Head of caudate nucleus (tissue), 42 donors: ENCODE measurements at places on chromosomes 1 and 21.

GRCh38 chr1:184947497-184948256 is 26.6 kb downstream of the NIBAN1 start:
- DNase-seq = no peak

DNA sequence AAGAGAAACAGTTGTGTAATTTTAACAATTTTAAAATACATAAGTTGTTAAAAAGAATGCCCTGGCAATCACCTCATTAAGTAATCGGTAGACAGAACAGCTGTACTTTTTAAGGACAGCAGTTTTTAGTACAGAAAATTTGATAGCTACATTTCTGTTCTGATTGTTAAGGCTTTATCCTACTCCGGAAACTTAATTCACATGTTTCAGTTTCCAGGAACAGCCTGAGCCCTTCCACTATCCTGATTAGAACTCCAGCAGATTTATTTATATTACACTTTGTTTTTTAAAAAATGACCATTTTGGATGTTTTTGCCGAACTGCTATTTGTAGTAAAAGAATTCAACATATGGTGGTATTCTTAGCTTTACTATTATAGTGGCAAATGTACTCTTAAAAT is 8.7 kb downstream of the PRRC2C start:
- no peak for DNase-seq

- DNase-seq = peak; percentile 43
These were observed 219.2 kb downstream of the FOXD2 start for GRCh38 chr1:47656719-47657685.

DNA sequence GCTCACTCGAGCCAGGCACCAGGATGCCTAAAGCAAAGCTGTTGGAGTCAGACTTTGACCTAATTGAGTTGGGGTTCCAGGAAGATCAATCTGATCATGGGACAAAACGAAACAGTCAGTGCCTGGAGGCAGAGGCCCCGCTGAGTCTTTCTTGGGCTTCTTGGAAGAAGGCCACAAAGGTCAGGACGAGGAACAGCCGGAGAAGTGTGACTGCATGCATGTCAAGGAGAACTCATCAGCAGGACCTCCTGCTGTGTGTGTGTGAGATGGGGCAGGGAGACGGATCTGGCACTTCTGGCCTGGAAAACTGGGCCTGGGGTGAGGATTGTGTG is 190.8 kb downstream of the CAMTA1 start:
- DNase-seq = no peak

- DNase-seq = no peak
These were observed 6.1 kb upstream of the MASP2 start for GRCh38 chr1:11052839-11053757.

DNA sequence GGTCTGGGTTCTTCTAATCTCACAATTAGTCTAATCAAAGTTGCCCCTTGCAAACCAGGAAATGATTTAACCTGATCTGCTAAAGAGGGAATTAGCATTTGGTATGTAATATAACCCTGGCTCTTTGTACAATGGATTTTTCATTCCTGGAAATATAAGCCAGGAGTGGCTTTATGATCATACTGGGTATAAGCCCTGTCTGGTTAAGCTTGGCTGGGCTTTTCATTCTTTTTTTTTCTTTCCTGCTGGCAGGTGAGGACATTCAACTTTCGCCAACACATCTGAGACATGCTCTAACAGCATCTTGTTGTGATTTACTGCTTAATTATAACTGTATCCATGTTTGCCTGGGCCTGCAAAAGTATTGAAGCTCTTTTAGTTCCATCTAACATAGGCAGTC is 20.4 kb upstream of the SDE2 start:
- DNase-seq = no peak

- DNase-seq = no peak
These were observed 135.3 kb downstream of the GDAP2 start for GRCh38 chr1:117794073-117794472.

- no peak for DNase-seq
These were observed 332.9 kb upstream of the PTBP2 start for GRCh38 chr1:96388421-96389310.

- DNase-seq = peak; percentile 30
These were observed 1.2 kb upstream of the RNF11 start for GRCh38 chr1:51234721-51235425.

DNA sequence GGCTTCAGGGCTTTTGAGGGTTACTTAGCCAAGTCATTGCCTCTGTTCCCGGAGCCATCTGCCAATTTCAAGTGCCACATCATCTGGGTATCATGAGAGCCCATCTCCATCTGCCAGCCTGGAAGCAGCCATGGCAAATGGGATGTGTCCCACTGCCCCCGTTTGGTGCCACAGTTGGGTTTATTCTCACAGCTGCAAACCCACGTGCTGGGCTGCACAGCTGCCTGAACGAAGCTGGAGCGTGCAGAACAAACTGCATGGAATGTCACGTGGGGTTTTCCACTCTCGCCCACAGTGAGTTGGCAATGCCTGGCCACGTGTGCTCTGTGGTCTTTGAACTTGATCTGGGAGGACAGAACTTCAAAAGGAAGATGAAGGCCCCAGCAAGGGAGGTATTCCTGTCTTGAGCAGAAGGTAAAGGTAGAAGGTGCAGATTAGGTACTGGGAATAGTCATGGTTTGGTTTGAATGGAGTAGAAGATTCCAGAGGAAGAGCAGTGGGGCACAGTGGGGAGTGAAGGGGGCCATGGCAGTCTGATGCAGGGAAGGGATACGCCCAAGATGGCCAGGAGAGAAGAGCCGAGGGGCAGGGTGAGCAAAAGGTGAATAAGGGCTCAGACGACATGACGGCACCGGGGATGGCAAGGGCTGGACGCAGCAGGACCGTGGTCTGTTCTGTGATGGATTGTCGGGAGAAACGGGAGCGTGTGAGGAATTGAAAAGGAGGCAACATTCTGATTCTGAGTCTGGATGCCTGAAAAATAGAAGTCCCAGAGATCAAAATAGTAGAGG is 222.0 kb downstream of the KAZN start:
- peak; percentile 14 for DNase-seq

- peak; percentile 42 for DNase-seq
These were observed 44.0 kb upstream of the TARDBP start for GRCh38 chr1:10968411-10968826.

DNA sequence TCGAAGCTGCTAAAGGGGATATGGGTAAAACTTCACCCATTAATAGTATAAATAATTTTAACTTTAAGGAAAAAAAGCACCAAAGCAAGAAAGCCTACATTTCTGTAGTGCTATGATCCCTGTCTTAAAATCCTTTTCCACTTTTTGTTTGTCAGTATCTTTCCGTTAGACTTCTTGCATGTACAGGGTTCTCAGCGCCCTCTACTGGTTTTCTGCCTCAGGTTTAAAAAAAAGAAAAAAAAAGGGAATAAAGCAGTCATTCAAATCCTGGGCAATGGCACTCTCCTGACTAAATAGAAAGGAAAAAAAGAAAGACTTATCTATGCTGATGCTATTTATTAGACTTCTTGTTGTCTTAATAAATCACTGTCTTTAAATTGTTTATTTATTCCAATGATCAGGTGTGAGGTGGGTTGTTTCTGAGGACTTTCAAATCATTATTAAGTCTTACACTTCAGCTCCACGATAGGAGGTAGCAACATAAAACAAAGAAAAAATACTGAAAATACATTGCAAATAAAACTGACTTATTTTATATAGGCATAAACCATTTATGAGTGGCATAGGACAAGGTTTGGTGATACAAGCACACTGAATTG is 475.4 kb upstream of the NR5A2 start:
- peak; percentile 16 for DNase-seq

DNA sequence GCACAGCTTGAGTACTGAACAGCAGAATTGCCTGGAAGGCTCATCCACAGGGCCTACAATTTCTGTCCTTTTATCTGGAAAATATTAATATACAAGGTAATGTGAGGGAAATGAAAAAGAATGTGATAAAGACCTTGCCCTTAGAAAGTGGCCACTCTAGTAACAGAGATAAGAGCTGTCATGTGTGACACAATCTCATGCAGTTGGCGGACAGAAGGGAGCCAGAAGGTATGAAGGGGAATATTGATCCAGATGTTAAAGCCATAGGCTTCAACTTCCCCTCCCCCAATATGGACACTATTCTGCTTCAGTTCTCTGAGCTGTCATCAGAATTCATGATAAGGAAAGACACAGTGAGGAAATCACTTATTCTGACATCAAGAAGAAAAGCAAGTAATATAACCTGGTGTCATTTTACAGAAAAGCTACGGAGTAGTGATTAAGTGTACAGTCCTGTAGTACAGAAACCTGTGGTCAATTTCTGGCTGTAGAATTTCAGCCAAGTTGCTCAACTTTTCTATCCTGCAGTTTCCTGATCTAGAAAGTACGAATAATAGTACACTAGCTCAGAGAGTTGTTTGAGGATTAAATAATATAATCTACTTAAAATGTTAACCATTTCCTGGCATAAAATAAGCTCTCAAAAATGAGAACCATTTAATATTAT is 572.1 kb downstream of the DPYD start:
- DNase-seq = no peak

- no peak for DNase-seq
These were observed 151.8 kb upstream of the B3GALT2 start for GRCh38 chr1:193338194-193338593.

DNA sequence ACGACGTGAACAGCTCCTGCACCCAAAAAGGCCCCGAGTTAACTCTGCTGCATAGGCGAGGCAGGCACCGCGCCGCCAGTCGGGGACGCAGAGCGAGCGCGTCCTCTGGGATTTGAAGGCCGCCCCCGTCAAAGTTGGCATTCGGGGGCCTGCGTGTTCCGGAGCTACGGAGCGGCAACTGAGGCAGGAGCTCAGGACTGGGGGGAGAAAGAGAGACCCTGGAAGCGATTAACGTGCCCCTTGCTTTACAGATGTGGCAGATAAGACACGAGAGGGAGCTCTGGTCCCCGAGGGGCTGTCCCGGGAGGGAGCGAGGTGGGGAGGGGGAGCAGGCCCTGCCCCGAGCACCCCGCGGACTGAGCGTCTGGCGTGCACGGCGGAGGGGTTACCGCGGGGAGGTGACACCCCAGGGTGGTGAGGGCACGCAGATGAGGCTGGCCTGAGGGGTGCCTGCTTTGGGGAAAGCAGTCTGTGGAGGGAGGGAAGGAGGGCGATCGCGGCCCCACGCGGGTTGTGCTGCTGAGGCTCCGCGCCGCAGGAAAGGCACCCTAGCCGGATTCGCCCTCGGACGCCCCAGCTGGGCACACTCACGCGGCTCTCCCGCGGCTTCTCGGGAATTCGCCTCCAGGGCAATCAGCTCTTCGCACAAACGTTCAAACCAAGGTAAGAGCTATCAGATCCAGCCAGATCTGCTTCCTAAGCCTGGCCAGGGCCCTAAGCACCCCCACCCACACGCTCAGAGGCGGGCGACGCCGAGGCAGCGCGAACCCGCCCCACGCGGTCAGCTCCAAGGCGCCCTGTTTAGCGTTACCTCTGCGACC is 26.5 kb downstream of the ACTA1 start:
- peak; percentile 78 for DNase-seq

DNA sequence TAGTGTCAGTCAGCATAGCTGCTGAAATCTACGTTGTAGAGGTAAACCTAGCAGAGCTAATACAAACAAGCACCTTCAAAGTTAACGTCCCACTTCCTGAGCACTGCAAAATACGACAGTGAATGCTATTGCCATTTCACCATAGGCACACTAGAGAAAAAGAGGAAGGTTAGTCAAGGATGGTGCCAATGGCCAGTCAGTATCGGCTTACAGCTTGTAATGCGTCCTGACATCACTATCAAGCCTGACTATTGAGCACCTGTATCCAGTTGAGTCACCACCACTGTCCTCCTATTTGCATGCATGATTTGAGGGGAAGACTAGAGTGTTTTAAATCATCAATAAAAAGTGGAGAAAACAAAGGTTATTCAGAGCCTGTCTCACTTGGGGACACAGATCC is 34.4 kb downstream of the NUCKS1 start:
- DNase-seq = no peak

GRCh38 chr21:25107708-25108107 is 499.6 kb downstream of the MRPL39 start:
- DNase-seq = no peak

DNA sequence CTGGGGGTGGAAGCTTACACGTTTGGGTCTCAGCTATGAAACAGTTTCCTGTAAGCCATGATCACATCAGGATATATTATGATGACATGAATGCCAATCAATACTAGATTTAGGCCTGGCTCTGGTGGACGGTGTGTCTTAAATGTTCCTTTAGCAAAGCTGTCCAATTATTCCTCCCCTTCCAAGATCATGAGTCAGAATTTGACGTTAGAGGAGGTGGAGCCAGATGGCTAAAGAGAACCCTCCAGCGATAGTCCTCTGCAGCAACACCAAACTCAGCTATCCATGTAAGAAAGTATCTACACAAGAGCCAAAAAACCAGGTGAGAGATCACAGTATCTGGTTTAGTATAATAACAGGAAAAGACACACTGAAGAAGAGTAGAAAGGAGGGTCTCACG is 47.8 kb downstream of the PACC1 start:
- no peak for DNase-seq

DNA sequence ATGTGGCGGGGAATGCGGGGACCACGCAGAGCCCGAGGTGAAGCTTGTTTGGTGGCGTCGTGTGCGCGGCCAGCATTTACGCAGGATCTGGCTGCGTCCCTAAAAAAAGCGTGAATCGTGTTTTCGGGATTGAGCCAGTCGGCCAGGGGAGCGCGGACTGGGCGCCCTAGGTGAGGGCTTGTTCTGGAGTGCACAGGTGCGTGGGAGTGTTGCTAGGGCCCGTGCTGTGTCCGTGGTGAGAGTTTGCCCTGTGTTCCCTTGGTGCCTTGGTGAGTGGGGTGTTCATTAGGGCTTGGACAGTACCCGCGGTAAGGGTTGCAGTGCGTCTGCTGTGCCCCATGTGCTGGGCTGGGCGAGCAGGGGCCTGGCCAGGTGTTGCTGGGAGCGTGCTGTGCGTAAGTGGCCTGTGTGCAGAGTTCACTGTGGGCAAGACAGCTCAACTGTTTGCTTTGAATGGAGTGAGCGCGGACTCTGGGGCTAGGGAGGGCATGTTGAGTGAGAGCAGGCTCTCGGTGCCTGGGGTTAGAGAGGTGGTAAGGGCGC is 673 bp downstream of the CD46 start:
- DNase-seq = peak; percentile 18

DNA sequence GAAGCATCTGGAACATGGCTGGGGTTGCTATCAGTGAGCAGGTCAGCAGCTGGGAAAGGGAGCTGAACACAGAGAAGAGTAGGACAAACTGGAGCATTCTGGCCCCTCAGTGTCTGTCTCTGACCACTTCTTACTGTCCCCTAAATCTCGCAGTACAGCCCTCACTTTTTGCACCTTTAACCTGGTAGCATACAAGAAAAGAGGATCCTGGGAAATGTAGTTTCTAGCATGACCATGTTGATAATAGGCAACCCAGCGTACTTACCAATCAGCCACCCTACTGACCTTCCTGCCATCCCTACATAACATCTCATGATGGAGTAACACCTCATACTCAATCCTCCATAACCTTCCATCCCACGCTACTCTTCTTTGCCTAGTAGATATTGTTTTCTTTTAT is 99.1 kb upstream of the RAVER2 start:
- no peak for DNase-seq

GRCh38 chr21:29238053-29238966 is 60.4 kb upstream of the BACH1 start:
- DNase-seq = no peak
